ENCODE measurements at places on chromosomes 6 and 20.

DNA sequence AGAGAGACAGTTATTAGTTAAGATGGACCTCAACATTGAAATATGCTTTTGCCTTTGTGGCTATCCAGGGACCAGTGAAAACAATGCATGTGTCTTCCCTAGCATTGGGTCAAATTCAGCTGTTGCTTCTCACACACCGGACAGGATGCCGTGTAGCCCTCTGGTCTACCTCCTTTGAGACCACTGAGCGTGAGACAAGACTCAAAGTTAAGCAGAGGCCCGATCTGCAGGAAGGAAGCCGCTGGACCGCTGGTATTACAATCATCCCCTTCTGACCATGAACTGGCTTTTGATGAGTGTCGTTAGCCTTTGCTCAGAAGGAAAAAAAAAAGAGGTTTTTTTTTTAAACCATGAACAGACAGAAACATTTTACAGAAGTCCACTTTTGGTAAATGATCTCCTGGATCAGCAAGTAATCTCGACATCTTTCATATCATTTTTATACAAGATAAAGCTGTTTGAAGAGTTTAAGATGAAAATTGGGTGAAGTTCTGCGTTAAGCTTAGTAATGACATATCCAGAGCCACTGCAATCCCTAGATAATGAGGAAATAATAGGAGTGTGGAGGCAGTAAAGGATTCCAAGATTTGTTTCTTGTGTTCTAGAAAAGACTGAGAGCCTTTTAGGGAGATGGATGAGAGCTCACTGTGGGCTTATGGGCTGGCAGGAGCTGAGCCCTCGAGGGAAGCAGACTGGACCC is 622.8 kb downstream of the QKI start:
- DNase-seq = no peak

DNA sequence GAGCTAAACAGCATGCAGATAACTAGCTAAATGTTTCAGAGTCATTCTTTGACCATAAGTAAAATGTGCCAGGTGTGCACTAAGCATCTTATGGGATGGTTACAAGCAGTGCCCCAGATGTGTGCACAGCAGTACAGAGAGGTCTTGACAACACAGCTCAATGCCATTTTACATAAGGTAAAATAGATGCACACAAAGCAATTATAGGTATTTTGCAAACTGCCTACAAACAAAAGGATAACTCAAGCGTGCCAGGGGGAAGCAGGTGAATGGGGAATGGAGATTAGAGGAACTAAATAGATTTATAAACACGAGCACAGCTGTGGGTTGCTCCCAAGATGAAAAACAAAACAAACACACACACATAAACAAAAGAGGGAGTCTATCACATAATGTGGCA is 64.8 kb downstream of the SLC2A10 start:
- DNase-seq = no peak

DNA sequence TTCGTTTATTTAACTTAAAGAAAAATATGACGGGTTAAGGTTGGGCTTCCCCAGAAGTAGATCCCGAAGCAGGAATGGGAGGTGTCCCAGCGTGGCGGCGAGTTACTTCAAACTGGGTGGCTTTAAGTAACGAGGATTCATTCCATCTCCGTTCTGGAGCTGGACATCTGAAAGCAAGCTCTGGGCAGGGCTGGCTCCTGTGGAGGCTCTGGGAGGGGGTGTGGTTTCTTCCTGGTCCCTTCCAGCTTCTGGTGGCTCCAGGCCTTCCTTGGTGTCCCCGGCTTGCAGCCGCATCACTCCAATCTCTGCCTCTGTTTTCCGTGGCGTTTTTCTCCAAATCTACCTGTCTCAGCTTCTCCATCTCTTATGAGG is 47.3 kb upstream of the BHLHE23 start:
- DNase-seq = peak; percentile 55

DNA sequence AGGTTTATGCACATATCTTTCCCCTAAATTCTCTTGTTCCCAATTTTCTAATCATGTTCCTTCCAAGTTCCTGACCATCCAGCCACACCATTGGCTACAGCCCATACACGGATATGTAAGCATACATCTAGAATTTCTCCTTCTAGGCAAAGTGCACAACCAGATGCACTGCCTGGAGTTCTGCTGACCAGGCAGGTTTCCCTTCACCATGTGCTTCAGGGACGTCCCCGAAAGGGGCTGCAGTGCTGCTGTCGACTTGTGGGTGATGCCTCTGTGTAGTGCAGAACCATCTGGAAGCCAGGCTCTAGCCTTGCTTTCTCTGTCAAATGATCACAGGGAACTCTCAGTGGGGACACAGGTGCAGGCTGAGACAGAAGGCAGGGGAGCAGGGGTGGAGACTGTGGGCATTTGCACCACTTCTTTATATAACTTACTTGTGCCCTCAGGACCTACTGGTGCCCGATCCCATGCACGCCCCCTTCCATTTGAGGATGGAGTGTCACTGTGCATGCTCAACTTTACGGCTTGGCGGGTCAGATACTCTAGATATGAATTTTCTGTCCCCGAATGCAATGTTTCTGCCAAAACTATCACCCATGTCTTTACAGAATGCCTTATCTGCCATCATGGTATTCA is 37.5 kb upstream of the SMOC2 start:
- peak; percentile 26 for DNase-seq

DNA sequence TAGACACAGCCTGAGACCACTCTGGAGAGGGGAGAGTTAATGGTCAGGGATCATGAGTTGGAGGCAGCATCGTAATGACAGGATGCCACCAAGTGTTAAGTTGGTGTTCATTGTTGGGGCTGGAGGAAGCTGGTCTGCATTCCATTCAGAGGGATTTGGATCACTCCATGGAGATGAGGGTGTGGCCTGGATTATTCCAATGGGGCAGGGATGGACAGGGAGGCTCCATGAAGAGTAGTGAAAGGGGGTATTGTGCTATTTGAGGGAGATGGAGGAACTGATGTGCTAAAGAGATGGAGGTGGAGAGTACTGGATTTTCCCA is 1.1 kb downstream of the SAPCD1 start:
- no peak for DNase-seq

Measured in left forelimb (tissue), 1 donor.